ENCODE measurements at places on chromosomes 2 and 18.

GRCh38 chr2:199791326-199791725, 59.7 kb downstream of the FTCDNL1 start:
- DNase-seq, result no peak

- DNase-seq, result no peak
Observed at GRCh38 chr2:209367075-209367747, 56.6 kb upstream of the MAP2 start.

- no peak for DNase-seq
Observed at GRCh38 chr2:48578313-48578712, 39.3 kb upstream of the GTF2A1L start.

DNA sequence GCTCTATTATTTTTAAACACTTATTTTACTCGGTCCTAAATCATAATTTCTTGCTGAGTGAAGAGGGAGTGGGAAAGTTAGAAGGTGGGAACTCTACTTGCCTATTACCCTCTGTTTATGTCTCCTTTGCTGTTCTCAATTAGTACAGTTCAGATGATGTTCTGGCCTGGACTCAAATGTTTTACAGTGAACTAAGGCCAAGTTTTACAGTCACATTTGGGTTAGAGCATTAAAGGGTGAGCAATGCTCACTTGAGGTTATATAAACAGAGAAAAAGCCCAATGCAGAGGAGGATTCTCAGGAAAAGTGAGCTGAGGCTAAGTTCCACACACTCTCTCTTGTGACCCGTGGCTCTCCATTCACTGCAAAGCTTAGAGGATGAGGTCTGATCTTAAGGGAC, 52.4 kb downstream of the ITSN2 start:
- DNase-seq, result no peak

DNA sequence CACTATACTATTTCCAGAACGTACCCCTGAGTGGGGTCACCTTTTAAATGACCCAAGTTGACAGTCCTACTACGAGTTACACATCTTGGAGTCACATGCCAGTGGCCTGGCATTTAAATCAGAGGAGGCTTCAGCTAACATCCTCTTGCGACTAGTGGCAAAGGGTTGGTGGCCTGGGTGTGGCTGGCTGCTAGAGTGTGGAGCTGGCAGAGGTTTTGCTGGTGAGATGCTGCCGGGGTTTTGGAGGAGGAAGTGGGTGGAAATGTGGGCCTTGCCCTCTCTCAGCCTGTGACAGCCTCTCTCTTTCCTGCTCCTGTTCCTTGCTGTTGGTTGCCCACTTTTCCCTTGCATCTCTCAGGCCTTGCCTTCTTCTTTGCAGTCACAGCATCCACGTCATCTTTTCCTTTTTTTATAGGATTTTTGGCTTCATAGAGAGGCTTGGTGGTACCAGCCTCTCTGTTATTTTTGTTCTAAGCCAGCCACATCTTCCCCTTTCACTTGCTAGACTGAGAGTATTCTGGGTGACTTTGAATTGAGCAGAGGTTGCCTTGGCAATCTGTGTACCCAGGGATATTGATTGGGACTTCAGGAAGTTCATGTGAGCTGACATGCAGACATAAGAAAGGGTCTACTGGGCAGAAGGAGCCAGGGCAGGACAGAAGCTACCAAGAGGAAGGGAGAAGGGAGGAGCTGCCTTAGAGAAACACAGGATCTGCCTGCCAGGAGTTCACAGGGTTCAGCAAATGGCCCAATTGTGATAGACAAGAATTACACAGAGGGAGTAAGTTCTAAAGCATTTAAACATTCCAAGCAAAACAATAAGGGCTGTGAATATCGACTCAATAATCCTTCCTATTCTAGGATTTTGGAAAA, 55.4 kb downstream of the CDC42EP3 start:
- no peak for DNase-seq

DNA sequence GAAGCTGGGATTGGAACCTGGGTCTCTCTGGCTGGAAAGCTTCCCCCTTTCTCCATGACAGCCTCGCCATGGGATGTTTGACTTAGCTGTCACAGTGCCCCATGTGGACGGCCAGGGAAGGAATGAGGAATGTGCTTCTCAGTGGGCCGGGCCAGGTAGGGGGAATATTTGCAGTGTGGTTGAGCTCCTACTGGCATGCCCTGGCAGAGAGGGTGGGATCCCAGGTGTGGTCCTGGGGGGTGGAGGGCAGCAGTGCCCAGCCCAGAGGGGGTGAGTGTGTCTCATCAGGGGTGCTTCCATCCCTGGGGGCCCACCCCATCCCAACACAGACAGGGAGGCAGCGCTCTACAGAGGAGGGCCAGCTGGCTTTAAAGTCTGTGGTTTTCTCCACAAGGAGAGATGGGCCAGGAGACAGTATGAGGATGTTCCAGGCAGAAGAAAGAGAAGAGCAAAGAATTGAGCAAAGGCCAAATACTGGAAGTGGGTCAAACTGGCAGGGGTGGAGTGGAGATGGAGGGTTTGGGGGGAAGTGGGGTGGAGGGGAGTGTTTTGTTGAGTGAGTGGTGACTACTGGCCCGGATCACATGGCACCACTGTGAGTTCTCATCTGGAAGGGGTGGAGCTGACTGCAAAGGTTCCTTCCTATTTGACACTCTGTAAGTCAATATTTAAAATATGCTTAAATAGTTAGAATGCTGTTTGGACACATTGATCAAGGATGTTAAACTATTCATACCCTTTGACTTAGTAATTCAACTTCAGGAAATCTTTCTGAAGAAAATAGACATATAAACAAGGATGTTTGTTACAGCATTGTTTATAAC, 94.0 kb downstream of the MYCN start:
- DNase-seq, result peak; percentile 91

GRCh38 chr2:151007365-151007764, 254.3 kb downstream of the RBM43 start:
- no peak for DNase-seq

DNA sequence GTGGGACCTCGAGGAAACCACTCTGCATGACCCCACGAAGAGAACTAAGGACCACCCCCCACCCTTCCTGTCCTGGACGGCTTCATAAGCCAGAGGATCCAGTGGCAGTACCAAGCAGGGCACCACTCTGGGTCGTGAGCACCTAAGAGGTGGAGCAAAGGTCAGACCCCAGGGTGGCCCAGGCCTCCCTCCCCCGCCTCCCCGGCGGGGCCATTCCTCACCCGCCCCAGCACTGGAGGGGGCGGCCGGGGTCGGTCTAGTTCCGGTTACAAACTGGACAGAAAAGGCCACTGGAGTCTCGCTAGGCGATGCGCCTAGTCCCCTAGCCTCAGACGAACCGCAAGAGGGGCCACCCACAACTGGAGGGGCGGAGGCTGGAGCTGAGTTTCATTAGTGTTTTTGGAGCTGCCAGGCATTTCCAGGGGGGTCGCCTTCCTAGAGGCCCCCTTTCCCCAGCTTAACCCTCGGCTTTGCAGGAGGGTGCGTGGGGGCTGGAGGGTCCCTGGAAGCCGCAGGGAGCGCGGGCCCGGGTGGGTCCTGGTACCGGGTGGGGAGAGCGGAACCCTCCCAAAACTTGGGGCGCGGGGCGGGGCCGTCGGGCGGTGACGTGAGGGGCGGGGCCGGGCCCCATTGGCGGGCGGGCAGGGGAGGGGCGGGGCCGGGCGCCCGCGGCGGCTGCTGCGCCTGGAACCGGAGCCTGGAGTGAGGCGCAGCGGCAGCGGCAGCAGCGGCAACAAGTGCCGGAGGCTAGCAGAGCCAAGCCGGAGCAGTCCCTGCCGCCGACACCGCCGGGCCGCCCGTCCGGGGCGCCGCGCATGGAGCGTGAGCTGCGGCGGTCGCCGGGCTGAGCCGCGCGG, at the start of gene B3GNT2:
TSS of gene B3GNT2 (plus strand) at position 695 of the 857 bp plus-strand sequence. CDS start 26,106 bp downstream, outside the sequence.
- DNase-seq, result peak; percentile 92

DNA sequence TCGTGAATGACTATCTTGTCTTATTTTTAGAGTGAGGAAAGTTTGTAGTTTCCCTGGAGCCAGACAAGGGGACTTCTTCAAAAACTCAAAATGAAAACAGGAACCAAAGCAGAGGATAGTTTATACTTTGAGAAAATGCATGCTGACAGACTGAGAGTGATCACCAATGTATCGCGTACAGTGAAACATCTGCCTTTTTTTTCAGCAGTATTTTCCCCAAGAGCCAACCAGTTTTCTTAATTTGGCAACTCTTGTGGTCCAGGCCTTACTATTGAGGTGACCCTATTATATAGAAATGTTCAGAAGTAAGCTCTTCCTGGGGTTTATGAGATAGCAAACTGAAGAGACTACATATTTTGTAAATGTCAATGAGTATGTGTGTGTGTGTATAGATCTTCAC, 153.7 kb upstream of the VRK2 start:
- DNase-seq, result no peak

GRCh38 chr2:46621499-46621898, 142.1 kb downstream of the TMEM247 start:
- DNase-seq, result no peak

DNA sequence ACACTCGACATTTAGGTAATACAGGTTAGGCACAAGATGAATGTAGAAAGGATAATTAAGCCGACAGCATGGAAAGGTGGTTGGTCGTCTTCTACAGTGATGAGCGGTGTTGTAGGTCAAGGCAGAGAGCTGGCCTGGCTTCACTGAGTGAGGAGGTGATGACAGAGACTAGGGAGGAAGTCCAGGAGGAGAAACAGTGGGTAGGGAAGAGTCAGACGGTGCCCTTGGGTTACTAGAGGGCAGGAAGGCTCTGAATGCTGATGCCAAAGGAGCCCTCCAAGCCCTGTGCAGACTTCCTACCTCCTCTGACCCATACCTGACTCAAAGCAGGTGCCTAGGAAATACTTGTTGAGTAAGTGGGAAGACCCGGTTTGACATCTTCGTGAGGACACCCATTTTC, 100.8 kb downstream of the ITGB1BP1 start:
- DNase-seq, result no peak

DNA sequence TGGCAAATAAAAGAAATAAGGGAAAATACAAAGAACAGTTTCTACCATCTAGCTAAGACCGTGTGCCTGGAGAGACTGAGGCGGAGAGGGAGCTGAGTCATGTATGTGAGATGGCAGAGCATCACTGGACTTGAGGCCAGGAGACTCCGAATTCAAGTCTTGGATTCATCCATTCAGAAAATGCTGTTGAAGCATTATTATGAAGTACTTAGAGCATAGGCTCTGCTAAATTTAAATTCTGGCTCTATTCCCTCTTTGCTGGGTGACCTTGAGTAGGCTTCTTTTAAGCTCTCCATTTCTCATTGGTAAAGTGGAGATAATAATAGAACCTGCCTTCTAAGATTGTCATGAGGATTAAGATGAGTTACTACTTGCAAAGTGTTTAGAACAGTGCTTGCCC, 34.7 kb downstream of the NPHP1 start:
- no peak for DNase-seq

DNA sequence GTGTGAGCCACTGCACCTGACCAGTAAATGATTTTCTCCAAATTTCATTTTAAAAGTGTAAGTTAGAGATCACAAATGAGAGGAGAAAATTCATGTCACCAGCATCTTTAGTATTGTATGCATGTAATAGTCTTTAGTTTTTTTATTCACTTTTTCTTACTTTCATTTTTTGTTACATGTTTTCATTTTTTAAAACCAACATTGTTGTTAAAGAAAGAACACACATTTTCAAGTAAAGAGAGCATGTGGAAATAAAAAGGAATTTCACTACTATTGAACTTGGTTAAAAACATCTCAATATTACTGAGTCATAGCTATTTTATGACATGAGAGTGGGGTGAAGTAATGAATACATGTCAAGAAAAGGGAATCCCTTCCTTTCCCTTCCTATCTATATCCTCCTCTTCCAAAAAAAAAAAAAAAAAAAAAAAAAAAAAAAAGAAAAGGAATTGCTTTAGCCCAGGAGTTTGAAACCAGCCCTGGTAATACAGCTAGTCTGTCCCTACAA, 29.1 kb upstream of the PMAIP1 start:
- DNase-seq, result no peak

- no peak for DNase-seq
Observed at GRCh38 chr2:16691261-16691660, 25.6 kb upstream of the CYRIA start.

GRCh38 chr2:61011678-61012077, 5.8 kb upstream of the PEX13 start:
- no peak for DNase-seq

GRCh38 chr2:236366397-236366796, 102.2 kb upstream of the ASB18 start:
- no peak for DNase-seq

DNA sequence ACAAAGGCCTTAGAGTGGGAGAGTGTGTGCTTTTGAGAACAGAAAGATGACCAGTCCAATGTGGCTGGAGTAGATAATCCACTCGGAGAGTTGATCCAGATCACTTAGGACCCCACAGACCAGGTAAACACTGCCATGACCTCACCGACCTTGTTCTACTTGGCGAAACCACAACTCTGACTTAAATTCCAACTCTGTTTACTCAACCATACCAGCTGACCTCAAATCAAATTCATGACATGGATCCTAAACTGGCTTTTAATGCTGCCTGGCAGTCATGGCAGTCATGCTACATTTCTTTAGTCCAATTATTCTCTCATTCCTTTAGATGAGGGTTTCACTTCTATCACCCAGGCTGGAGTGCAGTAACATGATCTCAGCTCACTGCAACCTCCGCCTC, 347.1 kb upstream of the FAM98A start:
- no peak for DNase-seq

GRCh38 chr2:42965196-42965595, 172.8 kb upstream of the HAAO start:
- peak; percentile 34 for DNase-seq

DNA sequence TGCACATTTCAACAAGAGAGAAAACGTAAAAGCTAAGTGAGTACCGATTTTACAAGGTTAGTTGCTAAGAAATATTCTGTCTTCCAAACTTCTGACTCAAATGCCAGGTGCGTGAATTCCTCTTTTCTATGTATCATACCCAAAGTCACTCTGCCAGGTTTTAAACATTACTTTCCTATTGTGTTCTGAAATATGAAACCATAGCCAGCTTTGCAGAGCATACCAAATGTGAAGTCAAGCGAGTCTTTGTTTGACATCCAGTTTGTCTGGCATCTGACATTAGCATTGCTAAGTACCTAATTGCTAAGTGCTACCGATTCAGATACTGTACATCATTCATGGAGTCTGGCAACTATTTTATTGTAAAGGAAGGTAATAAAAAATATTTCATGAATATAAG, 321.9 kb upstream of the GALNT5 start:
- DNase-seq, result no peak

- no peak for DNase-seq
Observed at GRCh38 chr2:187982668-187983067, 309.0 kb upstream of the GULP1 start.

DNA sequence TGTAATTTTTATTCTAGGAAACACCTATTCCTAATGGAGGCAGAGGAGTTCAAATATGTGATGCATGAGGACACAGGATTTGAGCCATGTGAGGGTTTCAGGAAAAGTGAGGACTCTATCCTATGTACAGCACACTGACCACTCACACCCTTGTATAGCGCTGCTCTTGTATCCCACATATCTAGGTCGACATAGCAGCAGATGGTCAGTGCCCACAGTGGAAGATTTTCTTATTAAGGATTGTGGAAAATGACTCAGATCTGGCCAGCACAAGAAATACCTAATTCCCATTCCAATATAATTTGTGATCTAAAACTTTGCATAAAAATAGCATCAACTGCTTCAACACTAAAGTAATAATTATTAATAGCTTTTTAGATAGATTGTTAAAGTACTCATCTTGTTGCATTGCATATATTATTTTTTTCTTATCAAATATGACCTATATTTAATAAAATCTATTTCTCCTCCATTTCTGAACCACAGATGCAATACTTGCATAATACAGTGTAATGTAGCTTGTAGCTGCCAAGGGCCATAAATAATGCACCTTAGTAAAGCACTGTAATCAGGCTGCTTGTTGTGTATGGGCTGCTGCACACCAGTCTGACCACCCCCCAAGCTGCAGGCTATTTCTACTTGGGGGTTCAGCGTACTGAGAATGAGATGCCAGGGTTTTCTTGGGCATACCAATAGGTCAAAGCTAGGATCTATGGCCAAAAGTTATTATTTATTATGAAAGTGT, 442.2 kb upstream of the CWC22 start:
- no peak for DNase-seq
